ENCODE measurements at places on chromosomes 5 and 9. TPM values are rescaled to one million over a fixed set of nuclear protein-coding genes. Genes with fewer than 3 reads are reported as not detected.

DNA sequence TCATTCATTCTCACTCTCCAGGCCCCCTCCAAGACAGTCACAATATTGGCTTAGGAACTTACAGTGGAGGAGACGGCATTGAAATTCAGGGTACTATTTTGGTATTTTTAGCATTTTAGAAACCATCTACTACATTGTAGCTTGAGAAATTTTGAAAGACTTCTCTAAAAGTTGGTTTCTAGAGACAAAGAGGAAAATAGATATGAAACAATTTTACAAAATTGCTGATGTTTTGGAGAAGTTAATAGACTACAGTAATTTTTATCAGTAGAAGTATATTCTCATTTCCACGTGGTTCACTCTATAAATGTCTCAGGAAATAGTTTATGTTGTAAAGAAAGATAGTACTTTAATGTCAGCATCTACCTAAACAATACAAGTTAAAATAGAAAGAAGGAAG, 63.2 kb upstream of the ZSWIM6 start:
- H3K36me3 ChIP-seq, result no peaks in the 10 kb centered on the region
- H3K4me3 ChIP-seq, result no peak overlapping the region
- H3K4me1 ChIP-seq, result no peaks in the 10 kb centered on the region

DNA sequence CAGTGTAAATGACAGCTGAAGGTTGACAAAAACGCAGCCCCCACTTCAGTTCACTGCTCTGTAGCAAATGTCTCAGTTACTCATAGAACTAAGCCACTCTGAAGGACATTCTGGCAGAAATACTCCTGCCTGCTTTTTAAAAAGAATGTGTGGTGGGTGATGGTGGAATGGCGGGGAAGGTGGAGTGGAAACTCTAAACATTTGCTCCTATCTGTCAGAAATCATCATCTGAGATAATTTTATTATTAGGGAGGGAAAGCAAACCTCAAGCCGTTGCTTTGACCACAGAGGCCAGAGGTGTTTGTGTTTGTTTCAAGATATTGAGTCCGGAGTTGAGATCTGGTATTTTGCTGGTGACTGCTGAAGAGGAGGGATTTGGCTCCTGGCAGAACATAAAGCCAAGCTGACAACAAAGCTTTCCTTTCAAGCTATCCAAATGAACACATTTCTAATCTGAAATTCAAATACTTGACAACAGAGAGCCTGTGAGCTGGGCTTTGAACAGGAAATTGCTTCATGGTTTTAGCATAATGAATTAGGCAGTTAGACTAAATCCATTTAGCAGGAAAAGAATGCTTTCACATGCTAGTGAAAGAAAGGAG, 362.7 kb downstream of the CSNK1G3 start:
- H3K27ac ChIP-seq, result no peak overlapping the region
- H3K4me3 ChIP-seq, result no peak overlapping the region
- peaks cover 18% of the 10 kb centered on the region for H3K4me1 ChIP-seq
- DNase-seq, result peak; percentile 68
- H3K27me3 ChIP-seq, result no peaks in the 10 kb centered on the region
- H3K36me3 ChIP-seq, result no peaks in the 10 kb centered on the region

DNA sequence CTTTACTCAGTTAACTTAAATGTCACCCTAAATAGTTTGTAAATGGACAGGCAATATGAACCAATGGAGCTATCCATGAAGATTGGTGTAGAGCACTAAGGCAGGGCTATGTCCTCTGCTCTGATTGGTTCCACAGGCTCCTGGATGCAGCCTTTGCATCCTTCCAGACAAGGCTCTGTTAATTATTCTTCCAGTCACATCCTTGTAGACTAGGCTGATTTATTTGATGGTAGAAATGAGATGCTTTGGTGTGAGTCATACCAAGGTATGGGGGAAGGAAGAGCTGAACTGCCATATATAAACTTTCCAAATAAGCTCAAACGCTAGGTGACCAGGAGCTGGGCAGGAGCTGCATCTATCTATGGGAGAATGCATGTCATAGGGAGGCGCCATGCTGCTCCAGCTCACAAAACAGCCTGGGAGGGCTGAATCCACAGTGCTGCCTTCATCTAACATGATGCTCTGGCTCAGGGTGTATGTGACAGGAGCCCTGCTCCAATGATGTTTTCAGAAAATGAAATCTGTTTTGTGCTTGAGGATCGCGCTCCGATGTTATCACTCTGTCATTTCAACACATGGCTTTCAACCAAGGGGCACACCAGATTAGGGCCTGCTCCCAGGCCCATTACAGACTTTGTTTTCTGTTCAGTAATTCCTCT, 818.0 kb upstream of the ZNF608 start:
- H3K27me3 ChIP-seq, result no peaks in the 10 kb centered on the region
- no peaks in the 10 kb centered on the region for H3K36me3 ChIP-seq
- no peak overlapping the region for H3K4me3 ChIP-seq
- H3K4me1 ChIP-seq, result no peaks in the 10 kb centered on the region
- no peak overlapping the region for H3K27ac ChIP-seq

GRCh38 chr5:58615972-58616371, 33.1 kb downstream of the RAB3C start:
- no peaks in the 10 kb centered on the region for H3K27me3 ChIP-seq
- no peak overlapping the region for H3K27ac ChIP-seq
- no peak for DNase-seq
- H3K36me3 ChIP-seq, result no peaks in the 10 kb centered on the region

GRCh38 chr9:33924978-33925797, 108.2 kb downstream of the UBE2R2 start:
- peaks cover 93% of the 10 kb centered on the region for H3K36me3 ChIP-seq
- DNase-seq, result peak; percentile 82
- peaks cover 30% of the 10 kb centered on the region for H3K4me1 ChIP-seq
- no peaks in the 10 kb centered on the region for H3K27me3 ChIP-seq
- H3K4me3 ChIP-seq, result no peak overlapping the region
- H3K27ac ChIP-seq, result peak overlapping the region; percentile 30

The XPA gene
- total RNA-seq, result 1.3 TPM

GRCh38 chr5:126016256-126016655, 407.0 kb upstream of the GRAMD2B start:
- no peak overlapping the region for H3K27ac ChIP-seq
- no peak for DNase-seq
- H3K4me1 ChIP-seq, result peaks cover 14% of the 10 kb centered on the region
- no peaks in the 10 kb centered on the region for H3K36me3 ChIP-seq
- H3K4me3 ChIP-seq, result no peak overlapping the region
- H3K27me3 ChIP-seq, result no peaks in the 10 kb centered on the region

The ITGA2 gene
- 5.9 TPM for total RNA-seq

- DNase-seq, result no peak
- no peak overlapping the region for H3K4me3 ChIP-seq
- no peaks in the 10 kb centered on the region for H3K27me3 ChIP-seq
Measured at GRCh38 chr5:94751460-94751859, 133.0 kb downstream of the SLF1 start.

The WASHC1 gene
- total RNA-seq, result 2.9 TPM

- H3K36me3 ChIP-seq, result no peaks in the 10 kb centered on the region
- DNase-seq, result no peak
- H3K4me3 ChIP-seq, result no peak overlapping the region
- H3K27ac ChIP-seq, result no peak overlapping the region
- H3K4me1 ChIP-seq, result no peaks in the 10 kb centered on the region
- no peaks in the 10 kb centered on the region for H3K27me3 ChIP-seq
Measured at GRCh38 chr5:157198277-157198986, 17.8 kb downstream of the ITK start.

DNA sequence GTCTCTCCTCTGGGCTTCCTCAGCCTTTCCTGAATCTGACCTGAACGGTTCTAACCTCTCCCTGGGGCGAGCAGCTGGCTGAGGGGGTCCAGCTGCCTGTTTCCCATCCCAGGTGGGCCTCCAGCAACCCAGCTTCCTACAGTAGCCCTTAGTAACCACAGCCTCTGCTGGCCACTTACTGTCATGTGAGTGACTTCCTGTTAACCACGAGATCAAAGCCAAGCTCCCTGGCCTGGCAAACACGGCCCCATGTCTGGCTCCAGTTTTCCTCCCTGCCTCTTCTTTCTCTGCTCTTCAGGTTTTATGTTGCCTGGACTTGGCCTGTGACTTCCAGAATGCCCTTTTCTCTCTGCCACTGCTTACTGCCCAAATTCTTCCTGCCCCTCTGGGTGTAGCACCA, 47.2 kb upstream of the DAB2IP start:
- peak; percentile 42 for DNase-seq
- no peaks in the 10 kb centered on the region for H3K27me3 ChIP-seq
- H3K4me1 ChIP-seq, result peaks cover 49% of the 10 kb centered on the region
- H3K27ac ChIP-seq, result no peak overlapping the region
- H3K36me3 ChIP-seq, result no peaks in the 10 kb centered on the region

The ERAP2 gene
- total RNA-seq, result 20.6 TPM

The MTAP gene
- 17.9 TPM for total RNA-seq

DNA sequence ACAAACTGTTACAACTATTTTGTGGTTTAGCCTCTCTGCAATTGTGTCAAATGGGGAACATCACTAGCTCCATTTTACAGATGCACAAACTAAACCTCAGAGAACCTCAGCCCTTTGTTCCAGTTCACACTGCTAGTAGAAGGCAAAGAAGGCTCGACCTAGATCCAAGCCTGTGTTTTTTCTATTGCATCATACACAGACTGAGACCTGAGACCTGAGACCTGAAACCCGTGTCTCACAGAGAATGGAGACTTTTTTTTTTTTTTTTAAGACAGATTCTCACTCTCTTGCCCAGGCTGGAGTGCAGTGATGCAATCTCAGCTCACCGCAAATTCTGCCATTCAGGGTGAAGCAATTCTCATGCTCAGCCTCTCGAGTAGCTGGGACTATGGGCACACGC, 120.8 kb downstream of the GALNT10 start:
- no peaks in the 10 kb centered on the region for H3K27me3 ChIP-seq
- no peaks in the 10 kb centered on the region for H3K36me3 ChIP-seq
- H3K4me3 ChIP-seq, result no peak overlapping the region
- no peak for DNase-seq
- no peak overlapping the region for H3K27ac ChIP-seq
- no peaks in the 10 kb centered on the region for H3K4me1 ChIP-seq

The PURA gene
- 12.5 TPM for total RNA-seq

DNA sequence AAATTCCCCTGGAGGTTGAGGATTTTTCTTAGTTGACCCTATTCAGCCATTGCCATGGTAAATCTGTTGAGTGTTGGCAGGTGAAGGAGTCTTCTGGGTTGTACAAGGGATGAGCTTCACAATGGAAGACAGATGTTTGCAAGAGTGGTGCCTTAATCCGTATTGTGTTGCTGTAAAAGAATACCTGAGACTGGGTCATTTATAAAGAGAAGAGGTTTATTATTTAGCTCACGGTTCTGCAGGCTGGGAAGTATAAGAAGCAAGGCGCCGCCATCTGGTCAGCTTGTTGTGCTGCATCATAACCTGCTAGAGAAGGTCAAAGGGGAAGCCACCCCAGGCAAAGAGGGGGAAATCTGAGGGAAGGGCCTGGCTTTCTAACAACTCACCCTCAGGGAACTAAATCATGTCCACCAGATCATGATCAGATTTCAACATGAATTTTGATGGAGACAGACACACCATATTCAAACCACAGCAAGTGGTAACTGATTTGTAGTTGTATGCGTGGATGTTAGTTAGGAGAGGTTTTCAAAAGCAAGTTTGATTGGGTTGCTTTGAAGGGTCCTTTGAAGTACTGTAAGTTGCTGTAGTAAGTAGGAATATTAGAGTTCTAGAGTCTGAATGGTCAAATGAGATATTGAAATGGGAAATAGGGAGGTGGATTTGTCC, 2.5 kb downstream of the TNPO1 start:
- no peaks in the 10 kb centered on the region for H3K27me3 ChIP-seq
- DNase-seq, result peak; percentile 88
- no peak overlapping the region for H3K27ac ChIP-seq
- no peaks in the 10 kb centered on the region for H3K36me3 ChIP-seq
- H3K4me1 ChIP-seq, result peaks cover 63% of the 10 kb centered on the region
- no peak overlapping the region for H3K4me3 ChIP-seq

DNA sequence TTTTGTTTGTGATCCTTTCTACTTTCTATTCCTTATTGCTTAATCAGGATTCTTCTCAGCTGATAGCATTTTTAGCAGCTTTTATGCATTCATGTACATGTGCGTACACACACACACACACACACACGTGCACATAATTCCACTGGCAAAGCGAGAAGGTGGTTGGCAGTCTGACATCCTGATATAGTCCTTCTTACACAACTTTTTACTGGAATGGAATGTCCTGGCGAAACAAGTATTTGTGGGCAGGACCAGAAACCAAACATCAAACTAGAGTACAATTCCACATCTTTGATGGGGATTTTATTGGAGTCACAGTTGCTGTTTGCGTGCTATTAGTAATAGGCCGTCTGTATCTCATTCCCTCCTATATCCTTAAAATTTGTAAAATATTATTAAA, 356.5 kb downstream of the CCDC171 start:
- DNase-seq, result no peak
- no peak overlapping the region for H3K4me3 ChIP-seq
- H3K27ac ChIP-seq, result no peak overlapping the region
- no peaks in the 10 kb centered on the region for H3K36me3 ChIP-seq
- no peaks in the 10 kb centered on the region for H3K4me1 ChIP-seq

GRCh38 chr9:33165263-33166151, 1.6 kb downstream of the B4GALT1 start:
- peak overlapping the region; percentile 95 for H3K4me3 ChIP-seq
- no peaks in the 10 kb centered on the region for H3K27me3 ChIP-seq
- H3K4me1 ChIP-seq, result peaks cover 56% of the 10 kb centered on the region
- no peaks in the 10 kb centered on the region for H3K36me3 ChIP-seq
- H3K27ac ChIP-seq, result peak overlapping the region; percentile 97

DNA sequence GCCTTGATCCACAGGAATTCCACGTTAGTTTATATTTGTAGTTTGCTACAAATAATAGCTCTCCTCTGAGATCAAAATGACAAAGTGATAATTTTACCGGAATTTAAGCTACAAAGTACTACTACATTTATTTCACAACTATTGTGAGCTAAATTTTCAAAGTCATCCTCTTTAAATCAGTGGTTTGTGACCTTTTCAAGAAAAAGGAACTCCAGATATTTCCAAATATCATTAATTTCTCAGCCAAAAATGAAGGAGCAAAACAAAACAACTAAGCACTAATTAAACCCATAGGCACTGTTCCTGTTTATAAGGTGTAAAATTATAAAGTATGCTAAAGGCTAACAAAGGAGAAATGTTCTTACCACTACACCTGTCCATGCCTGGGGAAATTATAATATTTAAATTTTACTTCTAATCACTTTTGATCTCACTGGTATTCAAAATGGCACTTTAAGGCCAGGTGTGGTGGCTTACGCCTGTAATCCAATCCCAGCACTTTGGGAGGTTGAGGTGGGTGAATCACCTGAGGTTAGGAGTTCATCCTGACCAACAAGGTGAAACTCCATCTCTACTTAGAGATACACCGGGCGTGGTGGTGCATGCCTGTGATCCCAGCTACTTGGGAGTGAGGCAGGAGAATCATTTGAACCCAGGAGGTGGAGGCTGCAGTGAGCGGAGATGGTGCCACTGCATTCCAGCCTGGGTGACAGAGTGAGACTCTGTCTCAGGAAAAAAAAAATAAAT, 77.5 kb downstream of the CEMIP2 start:
- peaks cover 91% of the 10 kb centered on the region for H3K36me3 ChIP-seq
- DNase-seq, result no peak
- no peak overlapping the region for H3K27ac ChIP-seq
- no peaks in the 10 kb centered on the region for H3K27me3 ChIP-seq
- no peak overlapping the region for H3K4me3 ChIP-seq

- no peak overlapping the region for H3K27ac ChIP-seq
- no peaks in the 10 kb centered on the region for H3K36me3 ChIP-seq
- no peak overlapping the region for H3K4me3 ChIP-seq
Measured at GRCh38 chr9:101307051-101307450, 77.8 kb downstream of the BAAT start.

GRCh38 chr5:151721812-151722391, 35.2 kb upstream of the SPARC start:
- H3K36me3 ChIP-seq, result no peaks in the 10 kb centered on the region
- no peaks in the 10 kb centered on the region for H3K27me3 ChIP-seq

The CATSPER3 gene
- total RNA-seq, result not detected
